IPS DF 19.7 (cell line): ENCODE measurements at places on chromosomes 16 and 17.

GRCh38 chr16:51153577-51154031, 2.5 kb upstream of the SALL1 start:
- DNase-seq = no peak

DNA sequence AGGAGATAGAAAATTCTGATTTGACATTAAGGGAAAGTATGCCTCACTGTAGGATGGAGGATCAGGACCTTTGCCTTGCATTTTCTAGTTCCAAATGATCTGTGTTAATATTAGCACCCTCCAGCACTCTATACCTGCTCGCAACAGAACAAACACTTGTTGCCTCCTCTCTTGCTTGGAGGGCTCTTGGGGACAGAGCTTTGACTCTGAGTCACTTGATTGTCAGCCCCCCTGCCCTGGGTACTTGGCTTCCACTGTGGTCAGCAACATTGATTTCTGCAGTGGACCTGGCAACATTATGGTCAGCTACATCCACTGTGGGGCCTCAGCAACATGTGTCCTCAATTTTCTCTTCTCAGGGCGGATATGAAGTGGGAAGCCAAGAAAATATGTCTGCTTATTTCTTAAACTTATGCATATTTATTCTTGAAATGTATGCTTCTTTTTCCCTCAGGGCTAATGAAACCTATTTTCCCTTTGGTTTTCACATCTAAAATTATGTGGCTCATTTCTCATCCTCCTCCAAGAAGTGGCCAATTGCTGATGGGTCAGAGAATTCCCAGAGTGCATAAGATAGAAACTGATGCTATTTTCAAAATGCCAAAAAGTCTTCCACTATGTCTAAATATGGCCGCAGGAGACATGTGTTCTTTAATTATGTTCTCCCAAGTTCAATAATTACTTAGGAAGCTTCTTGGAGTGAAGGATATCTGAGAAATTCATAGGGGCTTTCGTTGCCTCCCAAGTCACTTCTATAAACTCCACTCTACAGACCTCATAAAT, 94.6 kb upstream of the SMIM36 start:
- no peak for DNase-seq

DNA sequence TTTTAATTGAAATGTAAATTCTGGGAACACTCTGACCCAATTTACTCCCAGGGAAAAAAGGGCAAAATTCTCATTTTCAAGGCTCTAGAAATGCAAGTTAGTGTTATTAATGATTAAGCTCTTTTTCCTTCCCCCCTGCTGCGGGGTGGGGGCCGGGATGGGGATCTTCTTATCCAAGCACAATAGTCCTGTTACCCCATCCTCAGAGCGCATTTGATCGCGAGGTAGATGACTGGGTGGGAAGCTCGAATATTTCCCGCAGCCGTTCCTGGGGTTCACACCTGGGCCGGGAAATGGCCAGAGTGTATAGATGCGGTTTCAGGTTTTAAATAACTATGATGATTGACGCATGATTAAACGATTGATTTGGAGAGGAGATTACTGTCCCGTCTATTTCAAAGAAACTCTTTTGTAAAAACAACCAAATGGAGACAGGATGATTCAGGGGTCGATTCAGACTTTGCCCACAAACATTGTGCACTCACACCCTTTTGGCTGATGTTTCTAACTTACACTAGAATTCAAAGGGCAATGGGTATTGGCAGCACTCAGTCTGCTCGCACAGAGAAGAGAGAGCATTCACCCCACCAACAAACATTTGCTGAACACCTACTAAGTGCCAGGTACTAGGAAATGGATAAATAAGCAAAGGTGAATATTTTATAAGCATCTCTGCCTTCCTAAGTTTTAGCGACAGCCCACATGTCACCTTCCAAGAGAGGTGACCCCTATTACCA, 55.0 kb downstream of the SALL1 start:
- no peak for DNase-seq

GRCh38 chr17:76446449-76447231, 6.3 kb downstream of the UBE2O start:
- DNase-seq = no peak

GRCh38 chr16:73202161-73202729, 154.3 kb upstream of the ZFHX3 start:
- no peak for DNase-seq

DNA sequence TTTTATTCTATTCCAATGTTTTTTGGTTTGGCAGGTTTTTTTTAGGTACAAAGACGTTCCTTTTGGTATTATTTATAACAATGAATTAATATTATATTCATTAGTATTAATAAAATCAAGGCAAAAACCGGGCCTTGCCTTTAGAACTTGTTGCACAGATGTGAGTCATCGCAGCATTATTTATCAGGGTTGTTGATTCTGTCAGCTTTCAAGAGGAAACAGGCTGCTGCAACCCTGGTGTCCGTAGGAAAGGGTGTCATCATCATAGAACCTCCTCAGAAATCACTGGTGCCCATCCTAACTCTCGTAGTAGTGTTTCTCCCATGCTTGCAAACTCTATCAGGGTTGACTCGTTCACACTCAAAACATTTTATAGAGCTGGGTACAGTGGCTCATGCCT, 10.2 kb upstream of the LRRC37B start:
- no peak for DNase-seq

- no peak for DNase-seq
These were observed 55.6 kb downstream of the SF3B3 start for GRCh38 chr16:70579248-70579647.

DNA sequence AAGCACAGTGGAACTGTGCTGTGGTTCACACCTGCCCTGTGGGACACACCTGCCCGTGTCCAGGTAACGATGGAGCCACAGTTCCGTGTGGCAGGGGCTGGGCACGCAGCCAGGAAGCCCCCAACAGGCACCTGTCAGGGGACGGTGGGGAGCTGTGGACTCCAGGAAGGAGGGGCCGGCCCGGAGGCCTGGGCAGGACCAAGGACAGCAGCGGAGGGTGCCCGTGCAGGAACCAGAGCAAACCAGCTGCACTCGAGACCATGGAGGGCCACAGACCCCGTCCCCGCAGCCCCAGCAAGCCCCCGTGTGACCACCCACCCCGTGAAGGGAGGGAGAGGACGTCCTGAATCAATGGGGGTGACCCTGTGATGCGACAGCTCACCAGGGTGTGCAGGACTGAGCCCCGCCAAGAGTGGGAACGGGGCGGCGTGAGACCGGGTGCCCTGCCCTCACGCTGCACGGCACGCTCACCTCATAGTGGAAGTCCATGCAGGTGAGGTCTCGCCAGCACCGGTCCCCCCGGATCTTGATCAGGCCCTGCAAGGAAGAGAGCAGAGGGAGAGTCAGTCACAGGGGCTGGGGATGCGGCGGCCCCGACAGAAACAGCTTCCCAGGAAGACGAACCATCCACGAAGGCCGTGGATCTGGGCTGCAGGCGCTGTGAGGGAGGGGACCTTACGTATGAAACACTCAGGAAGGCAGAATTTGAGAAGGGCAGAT, 78.1 kb downstream of the LMF1 start:
- DNase-seq = no peak

DNA sequence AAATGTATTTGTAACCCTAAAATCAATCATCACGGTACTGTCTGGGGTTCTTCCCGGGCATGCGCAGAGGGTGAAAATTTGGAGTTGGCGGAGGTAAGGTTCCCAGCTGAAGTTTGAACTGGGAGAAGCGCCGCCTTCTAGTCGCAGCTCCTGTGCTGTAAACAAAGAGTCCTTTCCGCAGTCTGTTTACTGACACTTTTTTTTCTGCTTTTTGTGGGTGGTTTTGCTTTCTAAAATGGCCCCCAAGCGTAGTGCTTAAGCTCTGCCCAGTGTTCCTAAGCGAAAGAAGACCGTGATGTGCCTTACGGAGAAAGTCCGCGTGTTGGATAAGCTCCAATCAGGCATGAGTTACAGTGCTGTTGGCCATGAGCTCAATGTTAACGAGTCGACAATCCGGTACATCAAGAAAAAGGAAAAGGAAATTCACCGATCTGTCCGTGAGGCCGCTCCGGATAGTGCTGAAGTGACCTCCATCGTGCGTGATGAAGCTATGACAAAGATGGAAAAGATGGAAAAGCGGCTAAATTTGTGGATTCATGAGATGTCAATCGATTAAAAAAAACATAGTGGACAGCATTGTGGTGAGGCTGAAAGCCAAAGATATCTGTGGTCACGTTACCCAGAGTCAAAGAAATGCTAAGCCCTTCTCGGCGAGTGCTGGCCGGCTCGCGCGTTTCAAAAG, 570 bp upstream of the CFDP1 start:
- DNase-seq = peak; percentile 83

- DNase-seq = no peak
These were observed 501 bp upstream of the AP2B1 start for GRCh38 chr17:35586569-35587073.

DNA sequence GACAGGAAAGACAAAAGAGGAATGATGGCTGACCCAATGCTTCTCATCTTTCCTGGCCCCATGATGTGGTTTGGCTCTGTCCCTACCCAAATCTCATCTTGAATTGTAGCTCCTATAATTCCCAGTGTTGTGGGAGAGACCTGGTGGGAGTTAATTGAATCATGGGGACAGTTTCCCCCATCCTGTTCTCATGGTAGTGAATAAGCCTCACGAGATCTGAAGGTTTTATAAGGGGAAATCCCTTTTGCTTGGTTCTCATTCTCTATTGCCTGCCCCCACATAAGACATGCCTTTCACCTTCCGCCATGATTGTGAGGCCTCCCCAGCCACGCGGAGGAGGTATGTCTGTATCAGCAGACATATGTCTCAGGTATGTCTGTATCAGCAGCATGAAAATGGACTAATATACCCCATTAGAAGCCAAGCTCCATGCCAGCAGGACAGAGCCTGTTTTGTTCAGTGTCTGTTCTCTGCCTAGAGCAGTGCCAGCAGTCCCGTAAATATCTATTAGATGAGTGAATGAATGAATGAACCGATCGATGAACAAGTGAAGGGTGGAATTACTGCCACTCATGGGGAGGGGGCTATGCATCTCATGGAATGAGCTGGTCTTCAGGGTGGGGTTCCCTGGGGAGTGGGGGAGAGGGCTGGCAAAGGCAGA, 304.4 kb downstream of the SOX9 start:
- DNase-seq = no peak
